A172 (cell line): ENCODE measurements at places on chromosomes 5 and 9.

GRCh38 chr9:69801989-69802388 is 18.6 kb upstream of the CFAP95 start:
- DNase-seq = no peak

DNA sequence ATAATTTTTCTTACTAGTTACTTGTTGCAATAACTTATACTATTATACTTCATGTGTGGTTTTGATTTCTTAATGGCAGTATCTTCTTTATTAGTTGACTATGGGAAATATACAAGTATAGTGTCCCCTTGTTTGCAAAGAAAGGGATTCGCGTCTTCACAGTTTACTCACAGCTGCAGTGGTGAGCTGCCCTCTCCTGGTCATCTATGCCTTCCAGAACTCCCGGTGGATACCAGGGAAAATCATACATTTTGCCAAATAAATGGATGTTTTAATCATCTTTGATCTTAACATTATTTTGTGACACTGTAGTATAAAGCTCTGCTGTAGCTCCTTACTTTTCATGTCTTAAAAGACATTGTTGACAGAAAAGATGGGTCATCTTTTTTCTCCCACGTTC is 142.0 kb downstream of the ZCCHC7 start:
- DNase-seq = peak; percentile 11

DNA sequence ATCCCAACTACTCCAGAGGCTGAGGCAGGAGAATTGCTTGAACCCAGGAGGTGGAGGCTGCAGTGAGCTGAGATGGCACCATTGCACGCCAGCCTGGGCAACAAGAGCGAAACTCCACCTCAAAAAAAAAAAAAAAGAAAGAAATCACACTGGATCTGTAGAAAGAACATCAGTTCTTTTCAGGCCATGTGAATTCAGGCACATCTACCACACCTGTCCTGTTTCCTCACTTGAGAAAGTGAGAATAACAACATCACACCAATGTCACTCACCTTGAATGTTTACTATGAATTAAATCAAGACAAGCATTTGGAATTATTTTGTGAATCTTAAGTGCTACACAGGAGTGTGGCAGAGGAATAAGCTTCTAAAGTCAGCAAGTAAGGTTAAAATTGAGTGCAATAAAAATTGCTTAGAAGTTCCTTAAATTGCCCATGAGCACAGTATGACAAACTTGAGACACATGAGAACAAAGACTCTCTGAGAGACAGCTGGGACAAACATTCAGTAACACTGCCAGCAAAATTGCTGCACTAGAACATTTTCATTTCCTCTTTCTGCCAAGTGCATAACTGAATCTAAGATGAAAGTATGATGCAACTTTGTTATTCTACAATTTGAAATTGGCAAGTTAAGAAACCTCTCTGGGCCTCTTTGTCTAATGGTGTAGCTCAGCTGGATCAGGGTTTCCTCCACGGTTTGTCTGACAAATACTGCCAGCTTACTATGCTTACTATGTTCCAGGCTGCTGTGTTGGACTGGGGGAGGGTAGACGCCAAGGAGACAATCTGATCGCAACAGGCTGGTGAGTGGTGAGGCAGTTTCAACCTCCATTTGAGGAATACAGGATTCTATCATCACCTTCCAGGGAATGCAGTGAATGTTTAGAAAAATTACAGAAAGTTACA is 1.9 kb upstream of the RIC1 start:
- DNase-seq = no peak

DNA sequence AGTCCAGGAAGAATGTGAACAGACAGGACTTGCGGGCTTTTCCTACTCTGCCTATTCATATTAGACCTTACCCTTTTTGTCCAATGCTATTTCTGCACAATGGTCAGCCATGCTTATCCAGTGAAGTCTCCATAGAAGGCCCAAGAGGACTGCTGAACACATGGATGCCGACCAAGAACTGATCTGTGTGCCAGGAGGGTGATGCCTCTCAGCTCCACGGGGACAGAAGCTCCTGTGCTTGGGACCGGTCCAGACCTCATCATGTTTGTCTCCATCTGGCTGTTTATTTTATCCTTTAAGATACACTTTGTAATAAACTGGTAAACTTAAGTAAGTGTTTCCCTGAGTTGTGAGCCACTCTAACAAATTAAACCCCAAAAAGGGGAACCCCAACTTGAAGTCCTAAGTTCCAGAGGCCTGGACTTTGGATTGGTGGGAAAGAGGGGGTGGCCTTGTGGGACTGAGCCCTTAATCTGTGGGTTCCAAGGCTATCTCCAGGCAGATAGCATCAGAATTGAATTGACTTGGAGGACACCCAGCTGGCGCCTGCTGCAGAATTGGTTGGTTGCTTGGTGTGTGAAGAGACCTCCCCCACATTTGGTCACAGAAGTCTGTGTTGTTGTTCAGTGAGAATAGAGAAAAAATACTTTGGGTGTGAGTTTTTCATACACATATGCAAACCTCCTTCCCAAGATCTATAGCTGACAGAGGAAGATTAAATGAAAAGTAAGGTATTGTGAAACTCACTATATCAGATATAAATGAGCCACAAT is 57.9 kb upstream of the ANKH start:
- DNase-seq = no peak

DNA sequence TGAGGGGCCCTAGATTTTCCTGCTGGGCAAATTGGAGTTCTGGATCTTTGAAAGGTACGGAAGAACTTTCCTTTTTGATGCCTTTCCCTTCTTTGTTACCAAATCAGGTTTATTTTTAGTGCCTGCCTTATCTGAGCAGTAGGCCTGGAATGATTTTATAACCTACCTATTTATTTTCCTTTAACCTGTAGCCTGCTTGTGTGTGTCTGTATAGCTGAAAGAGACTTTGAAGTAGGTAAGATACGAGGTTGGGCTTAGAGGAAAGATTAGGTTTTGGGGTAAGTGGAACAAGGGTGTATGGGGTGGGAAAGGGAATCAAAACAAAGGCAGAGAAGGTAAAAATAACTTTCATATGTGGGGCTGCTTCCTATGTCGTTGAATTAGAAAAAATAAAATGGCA is 211.2 kb downstream of the CD180 start:
- DNase-seq = no peak
